ENCODE measurements at places on chromosomes 7 and 10. TPM values are rescaled to one million over a fixed set of nuclear protein-coding genes. Genes with fewer than 3 reads are reported as not detected.

The IFIT1 gene
- polyA plus RNA-seq, result 15.0 TPM

The YAE1 gene
- polyA plus RNA-seq, result 43.0 TPM

The HOXA5 gene
- 83.8 TPM for polyA plus RNA-seq

The RADIL gene
- polyA plus RNA-seq, result 2.7 TPM

The GRID2IP gene
- polyA plus RNA-seq, result 0.60 TPM

The WAC gene
- polyA plus RNA-seq, result 166 TPM
